ENCODE measurements at places on chromosomes 7 and 10. TPM values are rescaled to one million over a fixed set of nuclear protein-coding genes. Genes with fewer than 3 reads are reported as not detected.

The TMEM140 gene
- 0.49 TPM for total RNA-seq

The IDI2 gene
- total RNA-seq: not detected

The CTNNA3 gene
- total RNA-seq: 1.5 TPM

The LFNG gene
- 6.6 TPM for total RNA-seq

The CNTNAP2 gene
- total RNA-seq: 83.8 TPM
